Colonic mucosa (tissue), 4 donors: ENCODE measurements at places on chromosomes 7 and 10. TPM values are rescaled to one million over a fixed set of nuclear protein-coding genes. Genes with fewer than 3 reads are reported as not detected.
A peak's percentile ranks its signal among the peaks of the same experiment; 100 is the strongest.

DNA sequence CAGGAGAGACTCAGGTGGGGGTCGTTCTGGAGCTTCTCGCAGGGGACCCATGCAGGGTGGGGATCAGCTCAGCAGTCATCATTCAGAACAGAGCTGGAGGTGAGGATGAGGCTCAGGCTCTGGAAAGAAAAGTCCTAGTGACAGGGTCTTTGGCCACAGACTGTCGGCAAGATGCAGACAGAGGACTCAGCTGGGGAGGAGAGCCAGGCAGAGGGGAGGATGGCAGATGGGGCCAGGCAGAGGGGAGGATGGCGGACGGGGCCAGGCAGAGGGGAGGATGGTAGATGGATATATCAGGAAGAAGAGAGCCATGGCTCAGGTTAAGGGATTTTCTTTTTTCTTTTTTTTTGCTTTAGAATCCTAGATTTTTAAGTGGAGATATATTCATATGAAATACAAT, 7.7 kb upstream of the IL15RA start:
- DNase-seq: no peak

GRCh38 chr7:73900286-73900685, 39.3 kb downstream of the TMEM270 start:
- DNase-seq: no peak

- peak; percentile 90 for DNase-seq
These were observed at the start of gene ANKRD22 for GRCh38 chr10:88851706-88852105. Gene ANKRD22, minus strand, starts transcription at chr10:88851844. Its CDS starts 237 bp downstream, at chr10:88851607.

DNA sequence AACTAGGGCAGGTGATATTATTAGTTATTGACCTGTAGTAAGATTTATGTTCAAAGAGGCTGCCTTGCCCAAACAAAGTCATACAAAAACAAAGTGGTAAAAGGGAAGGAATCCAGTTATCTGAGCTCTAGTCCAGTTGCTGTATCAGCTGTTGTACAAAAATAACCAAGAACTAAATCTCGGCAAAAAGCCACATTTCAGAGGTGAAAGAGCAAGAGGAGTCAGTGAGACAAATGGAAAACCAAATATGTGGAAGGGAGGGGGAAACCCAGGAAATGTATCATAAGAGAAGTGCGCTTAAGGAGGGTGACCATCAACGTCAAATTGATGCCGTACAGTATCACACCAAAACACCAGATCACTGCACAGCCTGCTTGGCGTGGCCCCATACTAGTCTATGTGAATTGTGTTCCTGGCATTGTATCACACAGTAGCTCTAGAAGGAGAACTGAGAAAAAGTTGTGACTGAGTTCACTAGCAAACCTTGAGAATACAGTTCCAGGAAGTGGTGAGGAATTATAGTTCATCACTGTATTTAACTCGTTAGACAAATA, 6.4 kb downstream of the AGBL3 start:
- no peak for DNase-seq

The PNLIPRP3 gene
- total RNA-seq: not detected

GRCh38 chr7:36765605-36766004, 41.3 kb upstream of the AOAH start:
- DNase-seq: no peak

The GRM3 gene
- total RNA-seq: not detected
